ENCODE measurements at places on chromosomes 5 and 9. TPM values are rescaled to one million over a fixed set of nuclear protein-coding genes. Genes with fewer than 3 reads are reported as not detected.
A peak's percentile ranks its signal among the peaks of the same experiment; 100 is the strongest.

GRCh38 chr9:123361086-123361730 lies 5.2 kb downstream of the CRB2 start:
- H3K27ac ChIP-seq = no peak overlapping the region
- no peak overlapping the region for H3K4me3 ChIP-seq
- H3K4me1 ChIP-seq = no peaks in the 10 kb centered on the region
- no peaks in the 10 kb centered on the region for H3K27me3 ChIP-seq
- no peaks in the 10 kb centered on the region for H3K36me3 ChIP-seq

FREM1 gene
- total RNA-seq = 3.0 TPM

GRCh38 chr9:107378006-107378405 lies 94.9 kb downstream of the RAD23B start:
- H3K4me1 ChIP-seq = peaks cover 11% of the 10 kb centered on the region
- H3K4me3 ChIP-seq = no peak overlapping the region
- H3K27me3 ChIP-seq = no peaks in the 10 kb centered on the region
- DNase-seq = no peak

ALDH1A1 gene
- total RNA-seq = 7.0 TPM

- no peak for DNase-seq
- H3K27ac ChIP-seq = peak overlapping the region; percentile 25
- no peaks in the 10 kb centered on the region for H3K27me3 ChIP-seq
- H3K36me3 ChIP-seq = no peaks in the 10 kb centered on the region
- peaks cover 90% of the 10 kb centered on the region for H3K4me1 ChIP-seq
- H3K4me3 ChIP-seq = no peak overlapping the region
Measured at GRCh38 chr9:131733541-131734061, 6.3 kb downstream of the RAPGEF1 start.

DNA sequence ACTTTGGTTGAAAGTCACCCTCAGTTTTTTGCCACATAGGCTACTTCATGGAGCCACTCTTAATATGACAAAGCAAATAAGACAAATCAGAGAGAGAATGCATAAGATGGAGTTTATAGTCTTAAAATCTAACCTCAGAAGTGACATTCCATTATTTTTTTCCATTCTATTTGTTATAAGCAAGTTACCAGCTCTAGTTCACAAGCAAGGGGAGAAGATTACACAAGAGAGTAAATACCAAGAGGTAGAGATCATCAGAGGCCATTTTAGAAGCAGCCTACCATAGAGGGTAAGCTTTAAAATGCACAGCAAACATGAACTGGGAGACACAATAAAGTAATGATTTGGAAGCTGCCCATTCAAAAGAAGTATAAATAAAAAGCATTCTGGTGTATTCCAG lies 651.3 kb upstream of the MEF2C start:
- no peaks in the 10 kb centered on the region for H3K4me1 ChIP-seq
- no peaks in the 10 kb centered on the region for H3K27me3 ChIP-seq
- no peaks in the 10 kb centered on the region for H3K36me3 ChIP-seq
- H3K4me3 ChIP-seq = no peak overlapping the region
- no peak overlapping the region for H3K27ac ChIP-seq
- DNase-seq = no peak

DNA sequence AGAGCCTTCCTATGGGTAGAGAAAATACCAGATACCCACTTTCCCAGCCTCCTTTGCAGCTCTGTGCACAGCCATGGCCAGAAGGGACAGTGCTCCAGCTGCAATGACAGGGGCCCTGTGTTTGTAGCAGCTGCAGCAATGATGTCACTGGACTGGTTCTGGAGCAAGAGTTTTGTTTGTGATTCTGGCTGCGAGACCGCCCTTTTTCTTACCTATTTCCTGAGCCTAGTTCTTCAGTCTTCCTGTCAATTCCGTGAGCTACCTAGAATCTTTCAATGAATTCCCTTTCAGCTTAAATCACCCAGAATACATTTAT lies 10.0 kb upstream of the BOD1 start:
- H3K4me3 ChIP-seq = no peak overlapping the region
- H3K36me3 ChIP-seq = no peaks in the 10 kb centered on the region
- no peak overlapping the region for H3K27ac ChIP-seq
- no peaks in the 10 kb centered on the region for H3K27me3 ChIP-seq
- DNase-seq = no peak
- peaks cover 9% of the 10 kb centered on the region for H3K4me1 ChIP-seq

PCDHGC4 gene
- 2.1 TPM for total RNA-seq

DNA sequence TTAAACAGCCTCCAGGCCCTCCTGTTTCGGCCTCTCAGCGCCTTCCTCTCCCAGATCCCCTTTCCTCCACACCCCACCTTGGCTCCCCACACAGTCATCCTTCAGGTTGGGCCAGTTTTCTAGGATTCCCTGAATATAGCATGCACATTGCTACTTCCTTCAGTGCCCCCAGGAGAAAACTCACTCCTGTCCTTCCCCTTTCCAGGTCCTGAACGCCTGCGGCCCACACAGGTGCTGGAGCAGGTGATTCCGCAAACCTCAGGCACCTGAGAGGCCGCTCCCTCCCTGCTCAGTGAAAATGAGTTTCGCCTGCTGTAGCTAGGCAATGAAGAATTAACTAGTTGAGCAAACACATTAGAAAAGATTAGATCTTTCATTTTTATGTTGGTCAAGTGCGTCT lies 185.0 kb downstream of the MED10 start:
- no peak overlapping the region for H3K4me3 ChIP-seq
- no peak overlapping the region for H3K27ac ChIP-seq
- no peak for DNase-seq
- no peaks in the 10 kb centered on the region for H3K27me3 ChIP-seq
- no peaks in the 10 kb centered on the region for H3K36me3 ChIP-seq

GRCh38 chr9:2857564-2858198 lies 13.8 kb upstream of the PUM3 start:
- H3K4me1 ChIP-seq = no peaks in the 10 kb centered on the region
- H3K27ac ChIP-seq = no peak overlapping the region
- H3K4me3 ChIP-seq = no peak overlapping the region
- H3K36me3 ChIP-seq = no peaks in the 10 kb centered on the region

TMC1 gene
- not detected for total RNA-seq

DNA sequence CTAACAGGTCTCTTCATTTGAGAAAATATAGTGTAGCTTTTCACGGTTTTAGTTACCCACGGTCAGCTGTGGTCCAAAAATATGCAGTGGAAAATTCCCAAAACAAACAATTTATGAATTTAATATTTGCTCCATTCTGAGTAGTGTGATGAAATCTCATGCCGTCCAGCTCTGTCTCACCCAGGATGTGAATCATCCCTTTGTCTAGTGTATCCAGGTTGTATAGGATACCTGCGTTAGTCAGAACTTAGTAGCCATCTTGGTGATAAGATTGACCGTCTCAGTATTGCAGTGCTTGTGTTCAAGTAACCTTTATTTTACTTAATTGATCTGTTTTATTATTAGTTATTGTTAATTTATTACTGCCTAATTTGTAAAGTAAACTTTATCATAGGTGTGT lies 41.1 kb downstream of the NDUFS4 start:
- H3K27me3 ChIP-seq = no peaks in the 10 kb centered on the region
- no peaks in the 10 kb centered on the region for H3K36me3 ChIP-seq
- DNase-seq = no peak
- no peak overlapping the region for H3K27ac ChIP-seq

- H3K4me1 ChIP-seq = peaks cover 44% of the 10 kb centered on the region
- no peak overlapping the region for H3K27ac ChIP-seq
- H3K36me3 ChIP-seq = no peaks in the 10 kb centered on the region
- DNase-seq = no peak
Measured at GRCh38 chr9:27470291-27470856, 53.7 kb upstream of the IFNK start.

FOXD1 gene
- not detected for total RNA-seq

DNA sequence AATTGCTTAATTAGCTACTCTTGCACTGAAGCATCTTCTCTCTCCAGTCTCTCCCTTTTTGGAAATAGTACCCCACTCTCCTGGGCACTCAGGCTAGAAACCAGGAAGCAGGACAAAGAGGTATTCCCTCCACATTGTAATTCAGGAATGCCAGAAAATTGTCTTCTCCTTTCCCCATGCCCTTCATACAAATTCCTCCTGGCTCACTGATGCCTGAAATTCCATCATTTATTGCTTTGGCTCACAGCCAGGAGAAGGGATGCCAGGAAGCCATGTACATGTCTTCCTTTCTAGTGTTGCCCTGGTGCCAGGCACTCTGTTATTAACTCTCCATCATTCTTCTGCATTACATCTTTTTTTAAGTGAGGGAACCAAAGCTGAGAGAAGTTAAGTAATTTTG lies 716.5 kb upstream of the C9orf72 start:
- no peak for DNase-seq
- H3K36me3 ChIP-seq = no peaks in the 10 kb centered on the region
- H3K4me1 ChIP-seq = no peaks in the 10 kb centered on the region
- H3K27ac ChIP-seq = no peak overlapping the region

DNA sequence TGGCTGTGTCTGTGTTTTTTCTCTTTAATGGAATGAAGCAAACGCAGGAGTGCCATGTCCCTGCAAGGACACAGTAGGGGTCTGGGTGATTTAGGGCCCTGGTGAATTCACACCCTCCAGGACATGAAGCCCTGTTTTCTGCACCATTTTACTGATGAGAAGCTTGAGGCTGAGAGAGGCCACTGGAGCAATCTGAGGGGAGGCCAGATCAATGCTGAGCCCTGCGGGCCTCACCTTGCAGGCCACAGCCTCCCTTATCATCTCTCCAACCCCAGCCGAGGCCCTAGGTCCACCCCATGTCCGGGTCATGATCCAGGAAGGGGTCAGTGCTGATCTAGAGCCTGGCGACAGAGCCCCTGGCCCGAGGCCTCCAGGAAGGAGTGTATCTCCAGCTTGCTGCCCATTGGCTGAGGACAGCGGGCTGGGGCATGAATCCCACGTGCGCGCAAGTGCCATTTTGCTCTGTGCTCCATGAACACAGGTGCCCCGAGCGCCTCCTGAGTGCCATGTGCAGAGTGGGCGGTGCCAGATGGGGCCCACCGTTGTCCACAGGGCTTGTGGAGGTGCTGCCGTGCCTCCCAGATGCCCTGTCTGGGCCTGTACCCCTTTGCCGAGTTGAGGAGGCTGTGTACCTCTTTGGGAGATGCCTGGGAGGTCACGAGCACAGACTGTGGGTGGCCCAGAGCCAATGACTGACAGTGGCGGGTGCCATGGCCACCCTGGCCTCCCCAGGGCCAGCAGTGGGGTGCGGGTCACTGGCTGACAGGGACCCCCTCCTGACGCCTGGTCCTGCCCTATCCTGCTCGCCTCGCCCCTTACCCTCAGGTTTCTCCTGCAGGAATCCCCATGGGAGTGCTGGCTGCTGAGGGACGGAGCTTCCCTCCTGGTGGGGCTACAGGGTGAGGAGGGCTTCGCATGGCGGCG lies 32.3 kb upstream of the LPCAT1 start:
- no peaks in the 10 kb centered on the region for H3K4me1 ChIP-seq
- no peaks in the 10 kb centered on the region for H3K36me3 ChIP-seq
- H3K4me3 ChIP-seq = no peak overlapping the region
- H3K27ac ChIP-seq = no peak overlapping the region

DNA sequence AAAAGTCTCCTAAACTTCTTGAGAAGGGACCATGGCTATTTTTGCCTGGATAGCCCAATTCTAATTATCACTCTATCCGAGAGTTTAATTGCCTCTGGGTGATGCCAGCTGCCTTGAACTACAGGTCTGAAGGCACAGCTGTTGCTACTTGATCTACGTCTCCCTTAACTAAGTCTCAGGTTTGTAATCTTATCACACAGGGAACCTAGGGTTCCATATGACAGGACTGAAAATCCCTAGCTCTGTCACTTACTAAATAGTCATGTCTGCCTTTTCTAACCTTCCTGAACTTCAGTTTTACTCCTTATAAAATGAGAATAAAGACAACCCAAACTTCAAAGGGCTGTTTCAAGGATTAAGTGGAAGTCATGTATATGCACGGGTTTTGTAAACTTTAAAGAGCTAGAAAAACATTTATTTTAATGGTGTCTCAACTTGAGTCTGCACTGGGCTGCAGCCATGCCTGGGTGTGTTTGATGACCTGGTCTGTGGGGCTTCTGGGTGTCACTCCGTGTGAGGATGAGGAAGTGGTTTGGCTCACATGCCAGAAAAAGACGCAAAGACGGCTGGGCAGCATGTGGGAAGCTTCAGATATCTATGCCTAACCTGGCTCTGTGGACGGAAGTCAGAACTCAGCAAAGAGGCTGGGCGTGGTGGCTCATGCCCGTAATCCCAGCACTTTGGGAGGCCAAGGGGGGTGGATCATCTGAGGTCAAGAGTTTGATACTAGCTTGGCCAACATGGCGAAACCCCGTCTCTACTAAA lies 129.3 kb upstream of the SLC44A1 start:
- DNase-seq = peak; percentile 17
- no peak overlapping the region for H3K4me3 ChIP-seq
- H3K27me3 ChIP-seq = no peaks in the 10 kb centered on the region
- peak overlapping the region; percentile 46 for H3K27ac ChIP-seq
- H3K36me3 ChIP-seq = no peaks in the 10 kb centered on the region
- no peaks in the 10 kb centered on the region for H3K4me1 ChIP-seq

DNA sequence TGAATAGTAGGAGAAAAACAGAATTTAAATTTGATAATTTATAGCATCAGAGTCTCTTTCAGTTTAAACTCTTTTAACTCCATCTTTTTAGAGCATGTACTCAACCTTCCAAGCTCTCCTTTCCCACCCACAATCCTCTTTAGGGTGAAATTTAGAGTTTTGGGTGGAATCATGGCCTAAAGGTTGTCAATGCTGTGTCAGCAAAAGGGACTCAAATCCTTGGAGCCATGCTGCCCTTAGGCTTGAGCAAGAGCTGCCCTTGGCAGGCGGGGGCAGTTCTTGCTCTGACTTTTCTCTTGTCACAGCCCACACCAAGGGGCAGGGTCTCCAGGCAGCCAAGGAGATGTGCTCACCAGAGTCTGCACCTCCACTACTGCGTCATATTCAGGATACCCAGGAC lies 102.4 kb downstream of the MTX3 start:
- H3K27me3 ChIP-seq = no peaks in the 10 kb centered on the region
- H3K4me1 ChIP-seq = no peaks in the 10 kb centered on the region
- H3K27ac ChIP-seq = no peak overlapping the region
- H3K36me3 ChIP-seq = no peaks in the 10 kb centered on the region
- DNase-seq = no peak
- no peak overlapping the region for H3K4me3 ChIP-seq

CTSL gene
- 117 TPM for total RNA-seq

PCDHGA3 gene
- total RNA-seq = 14.4 TPM

TLX3 gene
- total RNA-seq = not detected

GRCh38 chr5:166117072-166118066 lies 2174.1 kb upstream of the WWC1 start:
- no peaks in the 10 kb centered on the region for H3K27me3 ChIP-seq
- no peaks in the 10 kb centered on the region for H3K4me1 ChIP-seq
- no peak for DNase-seq

ECM2 gene
- total RNA-seq = 7.5 TPM

DNA sequence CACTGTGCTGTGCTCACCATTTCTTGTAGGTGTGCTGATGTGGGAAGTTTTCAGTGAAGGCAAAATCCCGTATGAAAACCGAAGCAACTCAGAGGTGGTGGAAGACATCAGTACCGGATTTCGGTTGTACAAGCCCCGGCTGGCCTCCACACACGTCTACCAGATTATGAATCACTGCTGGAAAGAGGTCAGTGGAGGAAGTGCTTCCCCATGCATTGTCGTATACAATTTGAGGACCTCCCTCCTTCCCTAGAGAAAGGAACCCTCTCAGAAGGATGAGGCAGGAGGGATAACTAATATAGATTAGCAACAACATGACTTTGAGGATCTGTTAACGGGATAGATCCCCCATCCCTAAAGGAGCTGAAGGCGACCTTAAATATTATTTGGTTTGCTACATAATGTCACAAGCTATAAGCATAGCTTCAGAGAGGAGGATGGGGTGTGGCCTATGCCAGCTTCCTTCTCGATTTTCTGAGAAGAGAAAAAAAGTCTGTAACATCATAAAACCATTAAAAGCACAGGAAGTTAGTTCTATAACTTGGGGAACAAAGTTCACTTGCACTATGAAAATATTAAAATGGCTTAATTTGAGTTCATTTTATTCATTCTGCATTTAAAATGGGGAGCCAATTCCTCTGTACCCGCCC lies 17.0 kb upstream of the CYFIP2 start:
- no peaks in the 10 kb centered on the region for H3K27me3 ChIP-seq
- no peak overlapping the region for H3K27ac ChIP-seq
- H3K4me3 ChIP-seq = no peak overlapping the region
- H3K36me3 ChIP-seq = no peaks in the 10 kb centered on the region

CCDC192 gene
- total RNA-seq = 0.76 TPM
